Activated naive CD4-positive, alpha-beta T cell treated with Interleukin-2 at 50 U/mL for 16 hours (primary cell): ENCODE measurements at places on chromosomes 5 and 9.

GRCh38 chr5:110377943-110378342 is 348.5 kb downstream of the TMEM232 start:
- no peak for DNase-seq

- DNase-seq: no peak
These were observed 476.1 kb upstream of the ACO1 start for GRCh38 chr9:31908158-31908890.

GRCh38 chr5:98785244-98785643 is 11.8 kb downstream of the RGMB start:
- no peak for DNase-seq

- no peak for DNase-seq
These were observed 808 bp upstream of the MVB12B start for GRCh38 chr9:126325821-126326220.

- DNase-seq: no peak
These were observed 828.9 kb upstream of the ZNF608 start for GRCh38 chr5:125575171-125575890.

GRCh38 chr5:9617739-9618504 is 12.2 kb downstream of the TAS2R1 start:
- DNase-seq: no peak

GRCh38 chr9:119339056-119339455 is 30.2 kb downstream of the BRINP1 start:
- no peak for DNase-seq

- DNase-seq: no peak
These were observed 44.8 kb downstream of the LURAP1L start for GRCh38 chr9:12819436-12820185.

DNA sequence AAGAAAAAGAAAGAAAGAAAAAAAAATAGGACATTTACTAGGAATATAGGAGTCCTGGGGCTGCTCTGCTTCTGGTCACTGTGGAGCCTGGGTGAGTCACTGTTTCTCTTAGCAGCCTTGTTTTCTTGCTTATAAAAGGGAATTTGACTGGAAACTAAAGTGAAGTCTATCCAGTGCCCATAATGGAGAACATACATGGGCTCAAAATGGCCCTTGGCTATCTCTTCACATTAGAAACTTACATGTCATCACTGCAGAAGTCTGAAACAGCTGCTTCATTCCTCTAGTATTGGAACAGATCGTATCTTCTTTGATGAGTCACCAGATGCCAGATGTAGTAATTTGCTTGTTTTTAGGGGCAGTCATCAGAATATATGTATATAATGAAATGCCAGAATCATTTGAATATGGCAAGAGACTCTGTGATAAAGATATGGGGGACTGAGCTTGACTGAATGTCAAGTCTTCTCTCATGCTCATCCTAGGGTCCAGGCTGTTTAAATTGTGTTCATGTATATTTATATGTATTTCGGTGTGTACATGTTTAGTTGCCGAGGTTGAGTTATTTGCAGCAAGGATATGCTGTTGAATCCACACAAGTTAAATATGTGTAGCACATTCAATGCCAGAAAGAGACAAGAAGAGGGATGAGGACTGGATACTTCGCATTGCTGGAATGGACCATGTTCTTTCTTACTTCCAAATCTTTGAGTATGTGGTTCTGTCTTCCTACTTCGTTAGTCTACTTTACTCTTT is 56.7 kb downstream of the SGCD start:
- no peak for DNase-seq

DNA sequence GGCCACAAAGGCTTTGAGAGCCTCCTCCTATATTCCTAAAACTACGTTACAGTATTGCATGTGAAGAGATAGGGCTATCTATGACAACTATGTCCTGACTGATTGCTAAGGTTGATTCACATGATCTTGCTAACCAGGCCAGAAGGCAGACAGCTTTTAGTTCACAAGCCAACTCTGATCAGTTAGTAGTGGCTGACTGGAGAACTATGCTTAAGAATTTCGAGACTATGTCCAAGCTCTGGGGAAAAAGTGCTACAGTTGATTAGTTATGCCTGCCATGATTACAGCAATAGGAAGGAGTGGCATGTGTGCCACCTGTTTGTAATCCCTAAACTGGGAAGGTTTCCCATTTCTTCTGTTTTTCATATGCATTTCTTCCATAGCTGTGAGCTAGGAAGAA is 223.4 kb downstream of the DOCK8 start:
- no peak for DNase-seq

DNA sequence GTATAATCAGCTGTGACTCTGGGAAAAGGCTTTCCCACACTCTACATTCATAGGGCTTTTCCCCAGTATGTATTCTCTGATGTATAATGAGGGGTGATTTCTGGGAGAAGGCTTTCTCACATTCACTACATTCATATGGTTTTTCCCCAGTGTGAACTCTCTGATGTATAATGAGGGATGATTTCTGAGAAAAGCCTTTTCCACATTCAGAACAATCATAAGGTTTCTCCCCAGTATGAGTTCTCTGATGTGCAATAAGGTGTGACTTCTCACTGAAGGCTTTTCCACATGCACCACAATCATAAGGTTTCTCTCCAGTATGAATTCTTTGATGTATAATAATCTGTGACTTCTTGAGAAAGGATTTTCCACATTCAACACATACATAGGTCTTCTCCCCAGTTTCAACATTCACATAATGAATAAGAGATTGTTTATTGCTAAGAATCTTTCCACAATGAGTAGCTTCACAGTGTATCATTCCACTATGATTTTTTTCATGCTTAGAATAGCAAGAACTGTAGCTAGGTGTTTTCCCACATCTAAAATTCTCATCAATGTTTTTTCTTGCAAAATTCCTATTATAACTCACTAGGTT is 26.7 kb upstream of the ZNF300 start:
- no peak for DNase-seq

DNA sequence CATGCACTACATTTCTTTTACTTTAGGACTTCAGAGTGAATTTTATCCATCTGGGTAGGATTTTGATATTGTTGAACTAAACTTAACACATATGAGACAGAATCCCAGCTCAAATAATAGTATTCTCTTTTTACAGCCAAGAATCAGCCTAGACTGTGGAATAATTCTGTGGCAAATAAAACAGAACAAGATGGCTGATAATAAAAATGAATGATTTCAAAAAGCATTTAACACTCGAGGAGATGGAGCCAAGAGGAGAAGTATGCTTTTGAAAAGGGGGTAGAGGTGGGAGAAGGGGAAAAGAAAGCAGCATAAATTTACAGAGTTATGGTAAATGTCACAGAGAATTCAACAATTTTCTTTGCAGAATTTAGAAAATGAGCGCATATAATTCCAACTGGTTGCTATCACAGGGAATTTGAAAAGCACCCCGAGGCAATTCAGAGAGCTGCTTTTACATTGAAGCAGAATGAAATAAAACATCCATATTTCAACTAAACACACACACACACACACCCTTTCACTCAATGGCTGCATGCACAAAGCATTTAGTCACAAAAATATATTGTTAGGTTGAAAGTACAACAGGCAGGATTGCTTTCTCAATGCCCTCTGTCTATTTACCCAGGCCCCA is 60.2 kb upstream of the DMAC1 start:
- DNase-seq: no peak

- no peak for DNase-seq
These were observed 170.9 kb downstream of the TMEM38B start for GRCh38 chr9:105865285-105865684.

- no peak for DNase-seq
These were observed 71.2 kb upstream of the GLIS3 start for GRCh38 chr9:4371108-4371507.

- DNase-seq: peak; percentile 44
These were observed 23.9 kb downstream of the C5orf15 start for GRCh38 chr5:133944263-133945185.

GRCh38 chr9:114957558-114957957 is 27.2 kb upstream of the TNFSF8 start:
- DNase-seq: no peak

DNA sequence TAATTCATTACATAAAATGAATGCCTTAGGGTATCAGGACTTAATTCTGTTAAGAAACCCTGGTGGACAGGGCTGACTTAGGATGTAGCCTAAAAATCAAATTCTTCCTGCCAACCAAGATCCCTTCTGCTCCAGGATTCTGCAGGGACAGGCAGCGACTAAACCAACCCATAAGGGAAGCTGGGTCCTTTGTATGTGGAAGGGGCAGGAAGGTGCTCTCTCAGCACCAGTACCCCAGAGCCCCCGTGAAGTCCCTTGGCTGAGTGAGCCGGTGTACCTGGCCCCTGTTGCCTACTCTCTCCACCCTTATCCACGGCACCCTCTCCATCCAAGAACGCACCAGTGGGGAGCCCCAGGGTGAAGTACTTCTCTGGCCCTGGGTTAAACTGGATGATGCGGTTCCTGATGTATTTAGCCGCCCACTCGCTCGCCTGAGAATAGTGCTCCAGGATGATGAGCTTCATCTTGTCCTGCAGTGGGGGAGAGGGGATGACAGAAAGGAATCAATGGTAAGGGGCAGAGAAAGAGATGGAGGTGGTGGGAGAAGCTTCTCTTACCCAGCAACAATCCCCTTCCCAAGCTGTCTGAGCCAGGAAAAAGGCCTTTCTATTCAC is 1.1 kb downstream of the GNPDA1 start:
- DNase-seq: peak; percentile 20

- DNase-seq: no peak
These were observed 127.2 kb downstream of the ENTREP1 start for GRCh38 chr9:69452110-69452782.

- no peak for DNase-seq
These were observed 136.4 kb upstream of the TBC1D2 start for GRCh38 chr9:98391867-98392266.

GRCh38 chr5:677131-678101 is 15.7 kb downstream of the TPPP start:
- DNase-seq: no peak

DNA sequence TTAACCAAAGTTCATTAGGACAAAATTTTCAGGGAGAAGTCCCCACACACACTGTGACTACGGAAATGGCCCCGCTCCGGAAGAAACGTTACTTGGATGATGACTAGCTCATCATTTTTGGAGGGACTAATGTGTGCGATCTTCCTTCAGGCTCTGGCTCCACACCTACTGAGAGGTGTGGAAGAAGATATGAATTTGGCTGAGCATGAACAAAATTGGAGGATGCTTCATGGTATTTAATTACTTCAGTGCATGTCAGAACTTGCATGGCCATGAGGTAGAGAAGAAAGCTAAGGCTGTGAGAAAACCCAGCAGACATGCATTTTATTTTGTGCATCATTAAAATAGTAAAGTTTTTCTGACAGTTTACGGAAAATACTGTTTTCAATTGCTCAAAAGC is 202.1 kb upstream of the TLE4 start:
- no peak for DNase-seq

DNA sequence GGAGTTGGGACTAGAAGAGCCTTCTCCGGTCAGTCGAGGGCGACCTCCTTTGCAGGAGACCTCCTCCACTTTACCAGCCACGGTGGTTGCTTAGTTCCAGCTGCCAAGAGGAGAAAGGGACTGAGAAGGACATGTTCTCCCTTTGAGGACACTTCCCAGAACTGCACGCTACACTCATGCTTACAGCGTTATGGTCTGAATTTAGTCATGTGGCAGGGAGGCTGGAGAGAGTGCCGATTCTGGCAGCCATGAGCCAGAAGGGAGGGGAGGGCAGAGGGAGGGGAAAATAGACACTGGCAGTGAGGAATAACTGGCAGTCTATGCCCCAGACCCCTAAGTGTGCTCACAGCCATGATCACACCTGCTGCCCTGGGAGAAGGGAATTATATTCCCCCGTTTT is 47.8 kb downstream of the TSPAN17 start:
- no peak for DNase-seq

- DNase-seq: no peak
These were observed 711.1 kb upstream of the CHD1 start for GRCh38 chr5:99639905-99640304.

DNA sequence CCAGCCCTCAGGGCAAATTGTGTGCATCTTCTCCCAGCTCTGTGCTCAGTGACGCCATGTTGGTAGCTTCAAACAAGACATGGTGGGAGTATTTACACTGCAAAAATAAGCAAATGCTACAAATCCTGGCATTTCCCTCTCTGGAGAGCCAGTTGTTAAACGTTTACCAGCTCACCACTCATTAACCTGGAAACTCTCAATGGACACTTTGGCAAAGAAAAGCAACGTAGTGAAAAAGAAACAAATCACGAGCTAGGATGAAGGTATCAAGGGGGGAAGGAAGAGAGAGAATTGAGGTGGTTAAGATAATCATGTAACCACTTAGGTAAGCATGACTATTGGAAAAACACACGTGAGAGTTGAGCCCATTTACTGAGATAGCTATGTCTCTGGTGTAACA is 72.5 kb downstream of the MRPS30 start:
- DNase-seq: no peak

- peak; percentile 25 for DNase-seq
These were observed at the start of gene CFAP90 for GRCh38 chr5:7850395-7851239. Gene CFAP90 (minus strand): TSS chr5:7851133. CDS start chr5:7851021, 112 bp downstream.

- DNase-seq: peak; percentile 77
These were observed 15.8 kb downstream of the EXOC3 start for GRCh38 chr5:458547-459353.
